ENCODE measurements at places on chromosomes 6 and 20.

DNA sequence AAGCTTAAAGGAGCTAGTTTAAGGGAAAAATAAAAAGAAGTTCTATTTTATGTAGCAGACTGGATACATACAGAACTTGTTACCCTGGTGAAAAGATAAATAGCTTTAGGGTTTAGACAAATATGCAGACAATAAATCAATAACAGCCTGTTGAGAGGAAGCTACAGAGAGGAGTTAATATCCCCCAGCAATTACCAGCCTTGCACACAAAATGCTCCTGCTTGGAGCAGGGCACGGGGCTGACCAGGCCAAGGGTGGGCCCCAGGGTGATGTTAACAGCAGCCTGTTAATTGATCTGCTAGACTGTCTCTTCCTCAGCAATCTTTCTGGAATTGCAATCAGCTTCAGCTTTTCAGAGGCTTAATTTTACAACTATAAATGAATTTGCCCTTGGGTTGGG, 125.1 kb upstream of the SOX4 start:
- no peak for DNase-seq

GRCh38 chr6:165937564-165938358, 229.9 kb downstream of the TBXT start:
- no peak for DNase-seq

DNA sequence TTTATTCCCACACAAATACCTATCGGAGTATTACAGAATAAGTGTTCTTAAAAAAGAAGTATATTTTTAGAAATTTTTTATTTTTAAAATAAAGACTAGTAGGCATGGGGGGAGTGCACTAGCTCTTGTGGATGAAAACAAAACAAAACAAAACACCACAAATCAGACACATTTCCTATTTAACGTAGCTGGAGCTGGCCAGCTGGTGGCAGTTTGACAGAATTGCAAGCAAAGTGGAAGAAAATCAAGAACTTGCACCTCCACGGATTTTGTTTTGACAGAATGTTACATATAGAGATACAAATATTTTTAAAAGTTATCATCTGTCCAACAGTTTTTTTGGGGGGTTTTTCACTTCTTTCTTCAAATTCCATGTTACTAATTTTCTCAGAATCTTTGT, 63.6 kb upstream of the SNRPB2 start:
- no peak for DNase-seq

GRCh38 chr6:31111712-31112111, 663 bp downstream of the C6orf15 start:
- DNase-seq, result no peak

DNA sequence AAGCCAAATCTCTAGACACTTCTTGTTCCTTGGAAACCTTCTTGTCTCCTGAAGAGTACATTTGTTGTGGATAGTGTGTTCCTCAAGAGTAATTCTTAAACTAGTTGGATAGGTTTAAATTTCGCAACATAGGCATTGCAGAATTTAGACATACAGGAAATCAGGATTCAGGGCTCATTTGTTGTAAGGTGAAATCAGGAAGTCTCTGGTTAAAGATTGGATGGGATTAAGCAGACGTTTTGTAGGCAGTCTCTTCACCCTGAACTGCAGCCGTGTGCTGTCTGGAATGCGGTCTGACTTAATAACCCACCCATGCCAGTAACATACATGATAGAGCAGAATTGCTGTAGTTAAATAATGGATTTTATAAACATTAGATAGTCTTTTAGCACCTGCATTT, 21.7 kb downstream of the HIVEP1 start:
- no peak for DNase-seq

GRCh38 chr6:70151616-70152015, 151.3 kb downstream of the COL9A1 start:
- DNase-seq, result no peak

GRCh38 chr6:5084360-5084780, 771 bp upstream of the PPP1R3G start:
- DNase-seq, result no peak

- no peak for DNase-seq
These were observed 331.5 kb downstream of the SYNE1 start for GRCh38 chr6:152305672-152306071.

GRCh38 chr6:65112435-65112834, 594.6 kb downstream of the EYS start:
- no peak for DNase-seq

DNA sequence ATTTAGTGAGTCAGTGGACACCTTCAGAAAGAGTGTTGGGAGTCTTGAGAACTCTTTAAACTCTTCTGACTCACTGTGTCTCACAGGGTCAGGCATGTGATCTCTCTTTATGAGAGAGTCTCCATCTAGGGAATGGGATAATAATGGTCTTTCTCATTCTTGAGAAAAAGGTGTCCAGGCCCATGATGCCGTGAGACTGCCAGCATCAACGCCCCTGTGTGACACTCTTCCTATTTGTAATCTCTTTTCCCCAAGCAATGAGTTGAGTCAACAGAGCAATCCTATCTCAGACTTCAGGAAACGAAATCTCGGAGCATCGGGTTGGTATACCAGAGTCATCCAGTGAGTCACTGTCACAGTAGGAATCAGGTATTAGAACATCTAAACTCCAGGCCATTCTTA, 82.3 kb upstream of the BMP2 start:
- DNase-seq, result no peak

GRCh38 chr6:170282512-170283158, 8.2 kb downstream of the DLL1 start:
- no peak for DNase-seq

DNA sequence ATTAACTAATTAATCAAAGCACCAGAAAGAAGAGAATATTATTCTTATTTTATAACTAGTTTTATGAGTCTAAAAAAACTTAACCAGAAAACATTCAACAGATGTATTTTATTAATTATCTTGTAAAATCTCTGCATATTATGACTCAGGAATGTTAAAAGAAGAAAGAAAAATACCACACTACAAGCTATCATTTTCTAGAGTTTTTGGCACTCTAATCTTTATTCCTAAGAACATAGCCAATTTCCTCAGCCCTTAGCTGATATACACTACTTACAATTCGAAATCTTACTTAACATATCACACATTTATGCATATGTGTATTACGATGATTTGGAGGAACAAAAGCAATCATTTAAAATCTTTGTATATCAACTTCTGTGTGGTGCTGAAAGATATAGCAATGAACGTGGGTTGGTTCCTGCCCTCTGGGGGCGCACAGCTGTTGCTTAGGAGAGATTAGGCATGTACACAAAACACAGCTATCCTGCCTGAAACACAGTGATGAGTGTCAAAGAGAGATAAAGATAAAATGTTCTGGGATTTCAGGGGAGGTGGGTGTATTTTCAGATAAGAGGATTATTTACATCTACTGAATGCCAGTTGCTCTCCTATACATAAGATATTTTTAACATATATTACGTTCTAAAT, 404.5 kb downstream of the SYNE1 start:
- no peak for DNase-seq

DNA sequence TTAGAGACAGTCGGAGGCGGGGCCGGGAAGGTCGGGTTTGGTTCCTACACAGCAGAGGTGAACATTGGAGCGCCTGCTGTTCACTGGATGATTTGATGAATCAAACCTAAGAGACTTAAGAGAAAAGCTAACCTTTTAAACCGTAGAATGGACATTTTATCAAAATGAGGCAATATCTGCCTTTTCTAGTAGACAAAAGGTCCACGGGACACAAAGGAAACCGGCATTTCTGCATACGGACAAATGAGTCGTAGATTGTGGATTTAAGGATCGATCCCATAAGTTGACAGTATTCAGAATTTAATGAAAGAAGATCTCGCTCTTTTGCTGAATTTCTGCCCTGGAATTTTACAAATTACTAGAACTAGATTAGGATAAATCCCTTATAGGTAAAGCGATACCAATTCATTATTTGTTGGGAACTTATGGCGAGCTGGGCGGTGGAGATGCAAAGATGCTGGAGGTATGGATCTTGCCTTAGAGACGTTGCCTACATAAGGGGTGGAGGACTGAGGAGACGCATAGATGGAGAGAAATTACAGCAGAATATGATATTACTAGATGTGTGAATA, 400 bp downstream of the PAK1IP1 start:
- no peak for DNase-seq

DNA sequence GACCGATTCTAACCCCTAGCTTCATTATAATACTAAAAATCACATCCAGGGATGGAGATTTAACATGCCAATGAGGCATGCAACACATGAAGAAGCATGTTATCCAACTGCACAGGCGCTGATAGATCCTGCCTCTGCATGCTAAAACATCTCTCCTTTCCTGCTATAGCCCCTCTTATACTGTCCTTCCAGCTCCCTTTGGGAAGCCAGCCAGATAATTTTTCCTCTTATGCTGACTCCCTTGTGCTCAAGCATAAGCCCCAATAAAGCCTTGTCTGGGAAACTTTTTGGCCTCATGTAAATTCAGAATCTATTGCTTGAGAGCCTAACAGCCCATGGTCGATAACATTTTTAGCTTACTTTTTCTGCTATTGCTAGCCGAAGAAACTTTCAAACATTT, 404.3 kb downstream of the EPM2A start:
- no peak for DNase-seq

DNA sequence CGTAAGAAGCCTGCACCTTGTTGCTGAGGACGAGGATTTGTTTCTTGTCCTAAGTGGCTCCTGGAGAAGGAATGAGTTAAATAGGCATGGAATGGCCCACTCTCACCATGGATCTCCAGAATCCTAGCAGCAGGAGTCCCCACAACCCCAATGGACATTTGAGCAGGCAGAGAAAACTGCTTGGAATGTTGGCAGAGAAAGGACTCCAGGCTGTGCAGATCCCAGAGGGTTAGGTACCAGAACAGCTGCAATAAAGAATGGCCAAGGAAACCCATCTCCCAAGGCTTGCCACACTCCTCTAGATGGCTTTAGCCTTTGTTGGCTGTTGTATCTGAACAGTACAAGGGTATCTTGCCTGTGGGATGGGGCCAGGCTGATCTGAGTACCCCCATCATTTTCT, 1415.7 kb upstream of the ADGRB3 start:
- no peak for DNase-seq

- no peak for DNase-seq
These were observed 117.9 kb upstream of the PTPN1 start for GRCh38 chr20:50392138-50392866.

DNA sequence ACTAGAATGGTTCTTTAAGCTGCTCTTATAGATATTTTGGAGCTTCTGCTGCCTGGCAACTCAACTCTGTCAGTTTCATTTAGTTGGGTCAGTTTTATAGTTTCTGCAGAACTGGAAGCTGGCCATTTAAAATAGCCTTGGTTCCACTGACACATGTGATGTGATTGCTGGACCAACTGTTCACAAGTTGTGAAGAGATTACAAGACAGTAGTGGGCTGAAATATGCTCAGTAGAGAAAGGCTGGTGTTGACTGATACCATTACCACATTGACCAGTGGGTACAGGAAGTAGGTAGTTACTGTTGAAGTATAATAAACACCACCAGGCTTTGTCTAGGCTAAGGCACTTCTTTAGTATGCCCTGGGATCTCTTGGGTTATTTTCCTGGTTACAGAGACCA, 39.0 kb downstream of the BCKDHB start:
- DNase-seq, result no peak

DNA sequence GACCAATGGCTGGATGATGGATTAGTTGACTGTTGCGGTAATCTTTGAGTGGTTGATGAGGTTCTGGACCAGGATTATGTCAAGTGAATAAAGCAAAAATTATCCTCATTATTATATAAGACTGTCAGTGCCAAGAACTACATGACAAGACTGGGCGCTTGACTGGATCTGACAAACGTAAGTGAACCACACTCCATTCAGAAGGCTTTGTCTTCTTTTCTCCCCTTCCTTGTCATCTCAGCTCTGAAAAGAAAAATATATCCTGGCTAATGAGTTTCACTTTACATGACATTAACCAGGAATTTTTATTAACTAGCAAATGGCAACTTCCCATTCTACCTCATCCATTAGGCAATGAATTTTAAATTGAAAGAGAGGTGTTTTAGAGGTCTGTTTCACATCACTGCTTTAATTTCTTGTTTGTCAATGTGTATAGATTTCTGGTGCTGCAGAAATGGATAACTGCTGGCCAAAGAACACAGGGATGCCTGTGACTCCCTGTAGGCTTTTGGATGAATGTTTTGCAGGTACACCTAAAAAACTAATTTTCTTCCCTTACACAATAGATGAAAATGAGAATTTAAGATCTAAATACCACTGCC, 150.1 kb downstream of the ELOVL4 start:
- DNase-seq, result no peak

- DNase-seq, result no peak
These were observed 1.5 kb upstream of the GRIK2 start for GRCh38 chr6:101391772-101392585.

DNA sequence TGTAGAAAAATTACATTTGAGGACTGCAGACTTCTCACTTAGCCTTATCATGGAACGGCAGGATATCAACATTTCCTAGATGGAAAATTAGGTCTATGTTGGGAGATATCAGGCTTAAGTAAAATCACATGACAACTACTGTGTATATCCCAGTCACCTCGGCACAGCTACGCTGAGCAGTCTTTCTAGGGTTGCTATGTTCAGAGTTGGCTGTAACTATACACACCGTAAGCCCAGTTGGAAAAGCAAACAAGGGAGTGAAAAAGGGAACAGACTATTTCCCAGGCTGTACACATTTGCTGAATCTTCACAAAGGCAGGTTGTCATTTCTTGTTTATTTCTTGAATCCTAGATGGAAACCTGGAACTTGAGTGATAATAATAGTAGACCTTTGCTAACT, 80.7 kb upstream of the PTPRK start:
- no peak for DNase-seq

GRCh38 chr6:55016261-55016660, 158.1 kb upstream of the HCRTR2 start:
- DNase-seq, result no peak

- no peak for DNase-seq
These were observed 18.0 kb upstream of the NCOA6 start for GRCh38 chr20:34843421-34843820.

DNA sequence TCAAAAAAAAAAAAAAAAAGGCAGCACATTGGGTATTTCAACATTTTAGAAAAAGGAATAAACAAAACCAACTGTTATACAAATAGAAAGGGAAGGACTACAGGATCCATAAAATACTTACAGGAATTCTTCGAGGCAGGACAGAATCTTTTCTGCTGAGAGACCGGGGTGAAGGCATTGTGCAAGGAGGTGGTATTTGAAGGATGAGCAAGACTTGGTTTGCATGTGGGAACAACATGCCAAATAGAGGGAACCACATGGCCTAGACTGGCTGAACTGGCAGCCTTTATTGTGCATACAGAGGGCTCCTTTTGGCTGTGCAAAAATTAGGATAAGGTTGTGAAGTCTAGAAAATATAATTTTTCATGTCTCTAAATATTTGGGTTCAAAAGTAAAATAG, 62.9 kb downstream of the SCAND1 start:
- DNase-seq, result no peak

GRCh38 chr6:90859056-90859455, 272.2 kb upstream of the MAP3K7 start:
- no peak for DNase-seq

Measured in NCI-H1694 (cell line).